ENCODE measurements at places on chromosomes 6 and 20. TPM values are rescaled to one million over a fixed set of nuclear protein-coding genes. Genes with fewer than 3 reads are reported as not detected.

DNA sequence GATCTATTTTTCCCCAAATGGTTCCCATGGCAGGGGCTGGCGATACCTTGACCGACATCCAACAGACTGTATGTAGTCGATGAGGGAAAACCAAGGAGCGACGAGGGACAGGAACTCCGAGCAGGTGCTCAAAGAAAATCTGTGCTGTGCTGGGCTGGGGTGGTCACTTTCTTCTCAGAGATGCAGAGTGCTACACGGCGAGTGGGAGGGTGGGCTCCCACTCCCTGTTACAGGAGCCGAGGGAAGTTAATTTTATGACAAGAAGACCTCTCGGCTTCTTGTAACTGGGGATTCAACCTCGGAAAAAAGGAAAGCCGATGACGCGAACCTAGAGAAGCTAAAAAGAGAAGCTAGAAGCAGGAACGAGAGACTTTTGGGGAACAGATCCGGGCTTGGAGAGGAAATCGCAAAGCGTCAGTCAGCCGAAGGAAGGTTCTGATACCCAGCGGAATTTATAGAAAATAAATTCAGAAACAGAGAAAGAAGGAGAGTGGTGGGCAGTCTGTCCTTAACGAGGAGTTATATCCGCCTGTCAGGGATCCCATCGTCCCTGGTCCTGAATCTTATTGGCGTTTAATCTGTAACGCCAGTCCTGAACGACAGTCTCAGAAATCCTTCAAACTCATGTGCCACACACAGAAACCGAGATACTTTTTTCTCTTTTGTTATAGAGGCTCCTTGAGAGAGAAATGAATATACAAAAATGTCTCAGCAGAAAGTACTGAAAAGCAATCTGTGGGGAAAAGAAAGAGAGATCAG is 84.6 kb upstream of the ZNF322 start:
- H3K4me3 ChIP-seq, result no peak overlapping the region
- no peaks in the 10 kb centered on the region for H3K36me3 ChIP-seq

GRCh38 chr6:21740376-21741124 is 147.0 kb downstream of the SOX4 start:
- H3K36me3 ChIP-seq, result no peaks in the 10 kb centered on the region
- peak overlapping the region; percentile 80 for H3K27ac ChIP-seq
- peaks cover 59% of the 10 kb centered on the region for H3K4me1 ChIP-seq
- no peak for DNase-seq
- H3K4me3 ChIP-seq, result no peak overlapping the region

DNA sequence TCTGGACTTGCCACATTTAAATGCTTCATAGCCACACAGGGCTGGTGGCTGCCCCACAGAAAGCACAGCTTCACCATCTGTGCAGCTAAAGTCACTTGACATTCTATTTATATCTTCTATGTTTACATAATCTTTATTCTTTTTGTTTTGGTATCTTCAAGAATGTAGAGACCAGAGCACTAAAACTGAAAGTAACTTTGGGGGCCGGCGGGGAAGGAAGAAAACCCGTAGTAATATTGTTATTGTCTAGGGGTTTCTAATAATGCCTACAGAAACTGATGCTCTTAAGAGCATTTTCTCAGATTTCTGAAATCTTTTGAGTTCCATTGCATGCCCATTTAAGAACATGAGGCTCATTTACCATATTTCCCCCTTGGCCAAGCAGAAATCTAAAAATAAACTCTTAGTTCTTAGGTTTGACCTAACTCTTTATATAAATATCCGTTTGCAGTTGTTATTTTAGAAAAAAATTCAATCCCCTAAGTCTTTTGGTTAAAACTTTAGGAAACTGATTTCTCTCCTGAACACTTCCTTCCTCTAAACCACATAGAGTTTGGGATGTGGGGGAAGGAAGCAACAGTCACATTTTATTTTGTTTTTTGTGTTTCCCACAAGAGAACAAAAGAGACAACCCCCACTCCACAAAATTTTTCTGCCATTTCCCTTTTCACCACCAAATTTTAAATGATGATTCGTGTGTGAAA is 207.6 kb downstream of the OGFRL1 start:
- H3K36me3 ChIP-seq, result no peaks in the 10 kb centered on the region
- H3K27me3 ChIP-seq, result no peaks in the 10 kb centered on the region
- peak overlapping the region; percentile 70 for H3K27ac ChIP-seq
- H3K4me1 ChIP-seq, result peaks cover 17% of the 10 kb centered on the region
- H3K4me3 ChIP-seq, result peak overlapping the region; percentile 52

DNA sequence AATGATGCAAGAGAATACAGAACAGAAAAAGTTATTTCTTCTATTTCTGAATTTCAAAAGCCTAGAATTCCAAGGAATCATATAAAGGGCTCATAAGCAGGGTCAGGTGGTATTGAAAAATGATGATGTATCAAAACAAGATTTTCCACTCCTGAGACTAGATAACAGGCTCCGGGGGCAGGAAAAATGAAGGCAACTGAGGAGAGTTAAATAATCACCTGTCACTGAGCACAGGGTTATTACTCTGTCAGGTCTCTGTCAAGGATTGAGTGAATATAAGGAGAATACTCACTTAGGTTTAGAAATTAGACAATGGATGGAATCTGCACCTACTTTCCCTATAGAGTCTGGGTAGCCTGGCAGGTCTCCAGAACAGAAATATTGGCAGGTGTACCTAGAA is 76.1 kb upstream of the KHDRBS2 start:
- H3K36me3 ChIP-seq, result no peaks in the 10 kb centered on the region
- H3K27me3 ChIP-seq, result no peaks in the 10 kb centered on the region
- H3K4me3 ChIP-seq, result no peak overlapping the region
- H3K27ac ChIP-seq, result no peak overlapping the region

DNA sequence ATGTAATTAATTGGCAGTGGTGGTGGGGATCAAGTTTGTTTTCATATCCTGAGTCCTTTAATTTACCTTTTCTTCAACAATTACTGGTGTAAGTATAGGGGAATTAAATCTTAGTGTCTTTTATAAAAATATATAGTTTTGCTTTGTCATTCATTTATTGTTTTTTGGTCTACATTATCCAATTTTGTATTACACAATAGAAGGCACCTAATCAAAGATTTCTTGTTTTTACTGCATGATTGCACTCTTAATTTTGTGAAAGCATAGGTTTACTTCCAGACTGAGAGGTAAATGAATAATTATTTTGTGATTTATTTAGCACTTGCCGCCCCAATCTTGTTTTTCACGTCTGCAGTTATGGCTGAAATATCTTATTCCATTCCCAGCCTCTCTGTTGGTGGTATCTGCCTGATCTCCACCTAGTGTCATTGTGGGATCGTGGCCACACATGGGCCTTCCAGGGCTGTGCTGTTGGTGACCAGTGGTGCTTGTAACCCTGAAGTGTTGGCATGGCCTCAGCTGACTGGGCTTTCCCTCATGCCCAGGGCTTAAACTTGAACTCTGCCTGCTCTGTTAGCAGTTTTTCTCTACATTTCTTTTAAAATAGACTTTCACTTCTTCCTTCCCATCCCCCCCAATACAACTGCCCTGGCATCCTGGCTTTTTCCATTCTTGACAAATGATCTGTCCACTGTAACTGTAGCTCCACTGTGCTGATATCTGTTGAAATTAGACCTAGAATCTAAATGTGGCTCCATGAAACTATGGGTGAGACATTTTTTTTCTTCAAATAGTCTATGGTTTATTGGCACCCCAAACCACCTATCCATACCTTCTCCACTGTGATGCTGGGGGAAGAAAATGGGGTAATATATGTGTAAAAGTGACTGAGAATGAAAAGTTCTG is 24.8 kb downstream of the E2F3 start:
- no peaks in the 10 kb centered on the region for H3K4me1 ChIP-seq
- no peaks in the 10 kb centered on the region for H3K27me3 ChIP-seq
- DNase-seq, result peak; percentile 45
- no peak overlapping the region for H3K4me3 ChIP-seq

DNA sequence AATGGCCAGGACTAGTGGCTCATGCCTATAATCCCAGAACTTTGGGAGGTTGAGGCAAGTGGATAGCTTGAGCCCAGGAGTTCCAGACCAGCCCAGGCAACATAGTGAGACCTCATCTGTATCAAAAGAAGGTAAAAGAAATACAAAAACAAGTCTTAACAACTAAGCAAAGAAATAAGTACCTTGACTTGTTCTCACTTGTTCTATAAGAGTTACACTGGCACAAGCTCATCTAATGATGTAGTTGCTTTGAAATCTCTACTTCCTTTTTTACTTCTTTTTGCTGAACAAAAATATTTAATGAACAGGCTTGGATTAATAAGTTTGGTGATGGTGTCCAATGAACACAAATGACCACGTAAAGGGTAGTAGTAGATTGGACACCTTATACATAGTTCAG is 72.2 kb downstream of the SGK1 start:
- H3K27me3 ChIP-seq, result no peaks in the 10 kb centered on the region
- no peak for DNase-seq
- H3K27ac ChIP-seq, result no peak overlapping the region
- H3K4me1 ChIP-seq, result peaks cover 11% of the 10 kb centered on the region
- no peaks in the 10 kb centered on the region for H3K36me3 ChIP-seq

DNA sequence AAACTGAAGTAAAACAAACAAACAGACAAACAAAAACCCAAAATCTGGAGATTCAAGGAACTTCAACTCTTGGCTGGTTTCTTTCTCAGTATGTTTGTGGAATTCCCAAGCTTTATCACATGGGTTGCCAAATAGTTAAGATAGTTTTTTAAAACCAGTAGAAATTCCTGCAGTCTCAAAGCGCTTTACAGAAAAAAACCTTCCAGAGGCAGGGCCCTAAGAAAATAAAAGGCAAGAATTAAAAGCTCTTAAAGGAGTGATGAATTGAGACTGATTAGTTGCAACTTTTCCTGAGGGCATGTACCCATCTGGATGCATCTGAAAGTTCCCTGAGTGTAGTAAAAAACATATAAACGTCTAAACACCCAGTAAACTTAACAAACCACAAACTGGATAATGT is 25.9 kb upstream of the PTCHD4 start:
- H3K36me3 ChIP-seq, result no peaks in the 10 kb centered on the region
- no peaks in the 10 kb centered on the region for H3K27me3 ChIP-seq
- DNase-seq, result no peak
- H3K4me1 ChIP-seq, result no peaks in the 10 kb centered on the region

- DNase-seq, result no peak
- H3K4me1 ChIP-seq, result no peaks in the 10 kb centered on the region
- no peaks in the 10 kb centered on the region for H3K36me3 ChIP-seq
- no peak overlapping the region for H3K4me3 ChIP-seq
Measured at GRCh38 chr20:53059848-53060247, 87.7 kb downstream of the TSHZ2 start.

DNA sequence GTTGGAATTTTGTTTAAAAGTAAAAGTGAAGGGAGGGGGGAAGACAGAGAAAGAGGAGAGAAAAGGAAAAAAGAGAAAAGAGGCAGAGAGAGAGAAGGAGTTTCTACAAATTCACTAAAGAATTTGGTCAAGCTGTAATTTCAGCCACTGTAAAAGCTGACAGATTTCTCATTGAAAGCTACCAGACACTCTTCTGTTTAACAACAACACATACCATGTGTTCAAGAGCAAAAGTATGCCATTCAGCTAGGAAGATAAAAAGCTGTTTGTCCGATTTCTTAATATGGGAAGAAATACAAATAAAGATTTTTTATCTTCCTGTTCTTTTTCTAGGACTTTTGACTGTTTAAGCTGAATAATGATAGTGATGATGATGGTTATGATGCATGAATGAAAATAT is 204.8 kb upstream of the RSPO3 start:
- no peak overlapping the region for H3K27ac ChIP-seq
- no peak overlapping the region for H3K4me3 ChIP-seq
- H3K4me1 ChIP-seq, result no peaks in the 10 kb centered on the region
- DNase-seq, result no peak

- no peaks in the 10 kb centered on the region for H3K36me3 ChIP-seq
- no peak overlapping the region for H3K4me3 ChIP-seq
- H3K4me1 ChIP-seq, result no peaks in the 10 kb centered on the region
- H3K27me3 ChIP-seq, result no peaks in the 10 kb centered on the region
- no peak for DNase-seq
Measured at GRCh38 chr6:140379919-140380318, 1005.5 kb upstream of the CITED2 start.

- no peaks in the 10 kb centered on the region for H3K4me1 ChIP-seq
- H3K27ac ChIP-seq, result no peak overlapping the region
- H3K4me3 ChIP-seq, result no peak overlapping the region
Measured at GRCh38 chr6:159913375-159913774, 22.6 kb downstream of the MAS1 start.

DNA sequence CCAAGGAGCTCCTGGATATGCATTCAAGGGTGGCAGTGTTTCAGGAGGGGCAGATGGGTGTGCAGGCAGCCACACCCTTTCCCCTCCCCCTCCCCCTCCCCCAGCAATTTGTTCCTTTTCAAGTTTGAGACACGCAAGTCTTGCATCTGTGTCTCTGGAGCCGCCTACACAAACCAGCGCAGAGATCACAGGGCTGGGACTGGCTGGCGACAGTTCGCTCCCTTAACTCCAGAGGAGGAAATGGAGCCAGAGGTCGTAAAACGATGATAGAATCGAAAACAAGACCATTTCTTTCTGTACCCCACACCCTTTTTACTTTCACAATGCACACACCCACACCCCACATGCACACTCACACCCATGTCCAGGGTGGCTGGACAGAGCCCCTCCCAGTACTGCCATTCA is 163.1 kb downstream of the LY86 start:
- no peak for DNase-seq
- no peaks in the 10 kb centered on the region for H3K27me3 ChIP-seq
- peaks cover 36% of the 10 kb centered on the region for H3K4me1 ChIP-seq
- H3K4me3 ChIP-seq, result no peak overlapping the region
- H3K27ac ChIP-seq, result no peak overlapping the region

DNA sequence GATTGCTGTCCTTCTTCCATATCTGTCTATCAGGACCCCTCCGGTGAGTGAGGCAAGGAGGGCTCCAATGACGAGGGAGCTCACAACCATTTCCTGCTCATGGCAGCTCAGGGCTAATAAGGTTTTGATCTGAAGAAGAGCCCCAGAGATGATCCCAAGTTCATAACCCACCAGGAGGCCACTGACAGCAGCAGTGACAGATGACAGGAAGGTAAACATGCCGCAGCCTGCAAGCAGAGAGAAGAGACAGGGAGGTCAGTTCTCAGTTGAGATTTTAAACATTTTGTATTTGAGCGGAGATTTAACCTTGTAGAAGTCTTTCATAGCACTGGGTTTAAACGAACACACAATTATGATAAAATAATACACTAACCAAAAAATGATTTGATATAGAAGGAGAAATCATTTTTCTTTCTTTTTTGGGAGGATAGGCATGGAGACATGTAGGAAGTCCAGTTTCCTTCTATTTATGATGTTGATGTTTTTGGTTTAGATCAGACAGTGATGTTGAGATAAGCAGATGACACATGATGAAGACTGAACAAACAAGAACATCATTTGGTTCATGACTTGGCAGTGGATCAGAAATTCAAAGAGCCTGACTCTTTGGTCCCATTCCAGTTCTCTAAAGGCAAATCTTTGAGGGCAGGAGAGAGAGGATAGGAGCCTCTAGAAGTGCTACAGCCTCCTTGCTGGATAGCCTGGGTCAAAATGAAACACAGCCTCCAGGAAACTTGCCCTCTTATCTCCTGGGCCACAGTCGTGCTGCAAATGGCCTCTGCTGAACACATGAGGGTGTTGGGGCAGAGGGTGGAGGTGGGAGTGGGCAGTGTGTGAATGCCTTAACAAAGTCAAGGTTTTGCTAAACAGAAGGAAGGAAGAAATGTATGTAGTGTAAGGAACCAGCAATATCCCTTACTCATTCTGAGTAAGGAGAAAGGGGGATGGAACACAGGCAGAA is 22.6 kb downstream of the SLC2A12 start:
- no peak for DNase-seq
- H3K27ac ChIP-seq, result no peak overlapping the region
- peaks cover 10% of the 10 kb centered on the region for H3K36me3 ChIP-seq
- H3K27me3 ChIP-seq, result no peaks in the 10 kb centered on the region
- H3K4me3 ChIP-seq, result no peak overlapping the region

BMP6 gene
- total RNA-seq, result 5.4 TPM

RIMS4 gene
- 1.9 TPM for total RNA-seq

CD40 gene
- 18.2 TPM for total RNA-seq

TAGAP gene
- total RNA-seq, result 3.0 TPM

TXLNB gene
- 3.5 TPM for total RNA-seq

Measured in esophagus muscularis mucosa (tissue), 4 donors.